Stimulated activated CD4-positive, alpha-beta T cell treated with anti-CD3 and anti-CD28 coated beads, Interleukin-1b, Interleukin-23, amount 100 ng/mL, for 24 hours (primary cell): ENCODE measurements at places on chromosomes 1 and 21.

- no peak for DNase-seq
These were observed 20.9 kb downstream of the TNN start for GRCh38 chr1:175088525-175088951.

- DNase-seq, result no peak
These were observed 8.0 kb upstream of the BARHL2 start for GRCh38 chr1:90724926-90725656.

GRCh38 chr1:205504311-205505075, at the start of gene CDK18:
TSS of gene CDK18 (plus strand) at chr1:205504669. CDS start at chr1:205523168, 18,499 bp downstream.
- peak; percentile 32 for DNase-seq

GRCh38 chr1:17045634-17046333, 8.0 kb downstream of the SDHB start:
- no peak for DNase-seq

DNA sequence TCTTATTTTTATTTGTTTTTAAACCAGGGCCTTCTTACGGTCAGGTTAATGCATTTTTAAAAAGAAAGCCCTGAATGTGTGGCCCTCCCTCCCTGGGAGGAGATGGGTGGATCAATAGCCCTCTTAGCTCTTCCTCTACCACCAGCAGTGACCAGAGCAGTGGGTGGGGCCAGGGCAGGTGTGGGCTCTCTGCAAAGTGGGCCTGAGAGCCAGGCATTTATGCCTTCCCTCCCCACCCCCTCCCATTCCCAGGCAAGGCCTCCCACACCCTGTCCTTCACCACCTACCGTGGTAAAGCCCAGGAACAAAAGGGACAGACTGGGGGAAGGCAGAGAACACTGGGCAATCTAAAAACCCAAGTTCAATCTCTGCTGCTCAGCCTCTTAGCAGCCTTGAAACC, 63.9 kb downstream of the SSBP3 start:
- DNase-seq, result no peak

- no peak for DNase-seq
These were observed 75.4 kb downstream of the CENPF start for GRCh38 chr1:214678386-214678785.

DNA sequence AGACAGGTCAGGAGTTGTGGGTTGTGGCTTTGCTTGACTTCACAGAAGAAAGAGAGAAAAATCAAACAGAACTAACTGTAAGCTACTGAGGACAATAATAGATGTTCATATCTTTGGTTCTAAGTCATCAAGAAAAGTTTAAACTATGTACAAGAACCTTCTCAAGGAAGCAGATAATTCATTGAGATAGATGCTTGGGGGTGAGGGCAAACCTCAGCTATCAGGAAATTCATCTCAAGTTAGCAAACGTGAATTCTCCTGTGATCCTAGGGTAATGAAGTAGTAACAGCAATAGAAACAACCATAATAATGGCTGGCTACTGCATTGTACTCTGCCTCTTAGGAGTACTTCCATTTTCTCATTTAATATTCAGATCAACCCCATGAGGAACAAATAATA, 506.2 kb downstream of the PLPP3 start:
- no peak for DNase-seq

DNA sequence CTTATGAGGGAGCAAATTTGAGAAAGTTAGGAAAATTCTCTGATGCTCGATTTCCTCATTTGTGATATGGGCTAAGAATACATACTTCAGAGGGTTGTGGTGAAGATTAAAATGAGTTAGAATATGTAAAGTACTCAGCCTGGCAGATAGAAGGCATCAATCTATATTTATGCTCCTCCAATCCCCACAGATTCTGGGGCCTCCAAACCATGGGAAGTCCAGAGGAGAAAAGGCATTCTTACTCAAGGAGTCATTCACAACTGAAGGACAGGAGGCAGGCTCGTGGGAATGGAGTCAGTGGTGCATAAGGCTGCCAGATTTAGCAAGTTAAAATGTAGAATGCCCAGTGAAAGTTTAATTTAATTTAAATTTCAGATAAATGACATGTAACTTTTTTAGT, 330.0 kb upstream of the POU3F1 start:
- no peak for DNase-seq

DNA sequence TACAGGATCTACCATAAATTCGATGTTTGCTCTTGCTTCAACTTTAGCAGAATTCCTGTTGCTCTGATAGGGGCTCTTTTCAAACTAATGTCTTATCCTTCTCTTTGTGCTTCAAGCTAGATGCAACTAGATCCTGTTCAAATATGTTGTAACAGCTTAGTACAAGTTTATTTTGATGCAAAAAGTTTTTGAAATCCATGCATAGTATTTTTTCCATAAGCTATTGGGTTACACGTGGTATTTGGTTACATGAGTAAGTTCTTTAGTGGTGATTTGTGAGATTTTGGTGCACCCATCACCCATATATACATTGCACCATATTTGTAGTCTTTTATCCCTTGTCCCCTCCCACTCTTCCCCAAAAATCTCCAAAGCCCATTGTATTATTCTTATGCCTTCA, 907.7 kb downstream of the LTN1 start:
- DNase-seq, result no peak

DNA sequence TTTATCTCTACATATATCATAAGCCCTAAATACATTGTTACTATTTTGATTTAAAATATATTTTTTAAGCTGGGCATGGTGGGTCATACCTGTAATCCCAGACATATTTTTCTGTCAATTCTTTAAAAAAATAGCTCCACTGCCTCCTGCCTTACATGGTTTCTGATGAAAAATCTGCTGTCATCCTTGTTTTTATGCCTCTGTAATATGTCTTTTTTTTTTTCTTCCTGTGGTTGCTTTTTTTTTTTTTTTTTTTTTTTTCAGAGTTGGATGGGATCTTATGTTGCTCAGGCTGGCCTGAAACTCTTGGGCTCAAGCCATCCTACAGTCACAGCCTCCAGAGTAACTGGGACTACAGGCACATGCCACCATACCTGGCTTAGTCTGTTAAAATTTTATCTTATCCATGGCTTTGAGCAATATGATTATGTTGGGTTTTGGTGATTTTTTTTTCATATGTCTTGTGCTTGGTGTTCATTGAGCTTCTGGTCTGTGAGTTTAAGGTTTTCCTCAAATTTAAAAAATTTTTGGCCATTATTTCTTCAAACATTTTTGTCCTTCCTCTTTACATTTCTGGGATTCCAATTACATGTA, 12.4 kb upstream of the EDARADD start:
- DNase-seq, result no peak

DNA sequence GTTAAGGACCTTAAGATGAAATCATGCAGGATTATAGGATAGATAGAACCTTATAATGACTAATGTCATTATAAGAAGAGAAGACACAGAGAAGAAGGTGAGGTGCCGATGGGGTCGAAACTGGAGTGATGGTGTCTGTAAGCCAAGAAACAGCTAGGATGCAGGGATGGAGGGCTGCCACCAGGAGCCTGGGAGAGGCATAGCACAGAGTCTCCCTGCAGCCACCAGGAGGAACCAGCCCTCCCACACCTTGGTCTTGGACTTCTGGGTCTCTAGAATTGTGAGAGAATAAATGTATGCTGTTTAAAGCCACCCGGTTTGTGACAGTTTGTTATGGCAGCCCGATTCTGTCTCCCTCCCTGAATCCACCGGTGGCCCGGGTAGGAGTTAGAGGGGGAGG, 337.2 kb upstream of the AJAP1 start:
- no peak for DNase-seq

- no peak for DNase-seq
These were observed 96.0 kb downstream of the ATG4C start for GRCh38 chr1:62879962-62880361.

GRCh38 chr1:244165021-244165420, 113.9 kb downstream of the ZBTB18 start:
- DNase-seq, result no peak

GRCh38 chr1:4106731-4107130, 206.7 kb upstream of the C1orf174 start:
- DNase-seq, result no peak

DNA sequence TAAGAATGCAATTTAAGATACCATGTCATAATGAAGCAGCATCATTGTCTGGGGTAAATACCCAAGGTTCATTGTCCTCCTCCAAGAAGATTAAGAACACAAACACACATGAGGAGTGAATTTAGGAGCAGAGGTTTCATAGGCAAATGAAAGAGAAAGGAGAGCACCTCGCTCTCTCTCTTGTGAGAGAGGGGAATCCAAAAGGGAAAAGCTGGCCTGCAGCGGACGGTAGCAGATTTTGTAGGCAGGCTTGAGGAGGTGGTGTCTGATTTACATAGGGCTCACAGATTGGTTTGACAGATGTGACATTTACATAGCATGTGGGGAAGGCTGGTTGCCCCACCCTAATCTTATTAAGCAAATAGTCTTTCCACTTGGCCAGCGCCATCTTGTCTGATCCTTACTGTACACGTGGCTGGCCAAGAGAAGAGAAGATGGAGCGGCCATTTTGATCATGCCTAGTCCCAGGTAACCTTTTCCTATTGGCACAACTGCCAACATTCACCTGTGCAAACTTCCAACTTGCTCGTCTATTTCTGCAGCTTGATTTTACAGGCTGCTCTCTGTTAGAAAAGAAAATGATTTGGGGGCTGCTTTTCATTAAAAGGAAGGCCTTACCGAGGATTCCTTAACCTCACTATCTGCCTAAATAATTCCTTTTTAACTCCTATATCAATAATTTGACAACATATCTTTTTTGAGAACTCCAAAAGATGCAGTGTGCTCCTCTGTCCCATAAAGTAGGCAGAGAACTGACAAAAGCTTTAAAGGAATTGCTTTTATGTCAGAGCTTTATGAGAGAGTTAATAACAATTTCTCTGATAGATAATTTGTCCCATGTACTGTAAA, 16.0 kb upstream of the LRRC7 start:
- no peak for DNase-seq

GRCh38 chr1:15262706-15263105, 15.7 kb downstream of the FHAD1 start:
- no peak for DNase-seq

GRCh38 chr1:232561381-232561780, 68.6 kb downstream of the SIPA1L2 start:
- no peak for DNase-seq

DNA sequence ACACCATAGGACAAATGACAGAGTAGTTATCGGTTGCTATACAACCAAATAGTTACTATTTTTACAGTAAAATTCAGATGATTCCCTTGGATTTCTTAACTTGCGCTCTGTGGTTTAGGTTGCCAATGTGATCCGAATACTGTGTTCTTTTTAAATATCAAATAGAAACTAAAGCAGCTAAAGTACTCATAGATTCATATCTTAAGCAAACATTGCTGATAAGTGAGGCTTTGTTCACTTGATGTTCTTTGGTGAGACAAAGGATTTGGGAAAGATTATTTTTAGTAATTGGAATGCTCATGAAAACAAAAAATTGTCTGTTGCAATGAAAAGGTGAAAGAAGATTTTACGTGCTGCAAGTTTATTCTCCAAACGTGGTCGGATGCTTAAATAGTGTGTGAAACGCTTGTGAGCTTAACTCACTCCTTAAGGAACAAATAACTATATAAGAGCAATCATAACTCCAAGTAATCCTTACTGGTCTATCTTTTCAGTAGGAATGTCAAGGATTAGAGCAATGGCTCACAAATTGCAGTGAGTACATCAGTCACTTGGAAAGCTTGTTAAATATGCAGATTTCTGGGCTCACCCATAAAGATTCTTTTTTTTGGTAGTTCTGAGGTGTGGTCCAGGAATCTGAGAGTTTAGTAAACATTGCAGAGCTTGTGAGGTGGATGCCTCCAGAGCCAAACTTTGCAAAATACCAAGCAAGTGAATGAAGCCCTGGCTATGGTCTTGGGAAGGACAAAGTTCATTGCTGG, 31.8 kb upstream of the PDC start:
- no peak for DNase-seq

- no peak for DNase-seq
These were observed 183.0 kb downstream of the CYYR1 start for GRCh38 chr21:26389971-26390641.

DNA sequence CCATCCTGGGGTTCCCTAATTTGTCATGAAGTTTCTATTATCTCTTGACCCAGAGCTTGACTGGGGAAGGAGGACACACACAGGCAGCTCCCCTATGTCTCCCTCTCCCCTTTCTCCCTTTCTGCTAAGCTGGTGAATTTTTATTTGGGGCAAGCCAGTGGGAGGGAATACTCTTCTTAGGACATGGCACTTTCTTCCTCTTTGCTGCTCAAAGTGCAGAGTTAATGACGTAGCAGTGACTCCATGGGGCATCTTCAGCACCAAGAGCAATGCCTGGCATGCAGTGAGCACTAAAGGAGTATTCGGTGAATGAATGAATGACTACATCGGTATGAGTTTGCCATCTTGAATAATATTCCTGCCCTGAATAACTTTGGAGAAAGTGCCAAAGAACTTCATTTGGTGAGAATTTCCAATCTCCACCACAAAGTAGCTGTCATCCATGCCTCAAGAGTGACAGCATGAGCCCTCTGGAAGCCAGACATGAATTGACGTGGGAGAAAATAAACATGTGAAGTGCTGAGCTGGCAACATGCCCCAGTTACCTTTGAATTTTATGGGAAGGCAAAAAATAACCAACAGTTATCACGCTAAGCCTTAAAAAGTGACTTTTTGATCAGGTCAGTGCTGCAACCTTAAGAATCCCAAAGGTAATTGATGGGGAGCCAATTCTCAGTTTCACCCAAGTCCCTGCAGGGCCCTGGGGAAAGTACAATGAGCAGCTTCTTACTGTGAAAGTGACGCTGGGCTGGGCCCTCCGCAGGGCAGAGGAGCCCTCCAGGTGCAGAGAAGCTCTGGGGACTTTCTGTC, 22.1 kb upstream of the ATF3 start:
- DNase-seq, result no peak
